ENCODE measurements at places on chromosomes 1 and 21.

GRCh38 chr1:160907976-160908375 is 23.0 kb upstream of the ITLN1 start:
- DNase-seq = no peak

DNA sequence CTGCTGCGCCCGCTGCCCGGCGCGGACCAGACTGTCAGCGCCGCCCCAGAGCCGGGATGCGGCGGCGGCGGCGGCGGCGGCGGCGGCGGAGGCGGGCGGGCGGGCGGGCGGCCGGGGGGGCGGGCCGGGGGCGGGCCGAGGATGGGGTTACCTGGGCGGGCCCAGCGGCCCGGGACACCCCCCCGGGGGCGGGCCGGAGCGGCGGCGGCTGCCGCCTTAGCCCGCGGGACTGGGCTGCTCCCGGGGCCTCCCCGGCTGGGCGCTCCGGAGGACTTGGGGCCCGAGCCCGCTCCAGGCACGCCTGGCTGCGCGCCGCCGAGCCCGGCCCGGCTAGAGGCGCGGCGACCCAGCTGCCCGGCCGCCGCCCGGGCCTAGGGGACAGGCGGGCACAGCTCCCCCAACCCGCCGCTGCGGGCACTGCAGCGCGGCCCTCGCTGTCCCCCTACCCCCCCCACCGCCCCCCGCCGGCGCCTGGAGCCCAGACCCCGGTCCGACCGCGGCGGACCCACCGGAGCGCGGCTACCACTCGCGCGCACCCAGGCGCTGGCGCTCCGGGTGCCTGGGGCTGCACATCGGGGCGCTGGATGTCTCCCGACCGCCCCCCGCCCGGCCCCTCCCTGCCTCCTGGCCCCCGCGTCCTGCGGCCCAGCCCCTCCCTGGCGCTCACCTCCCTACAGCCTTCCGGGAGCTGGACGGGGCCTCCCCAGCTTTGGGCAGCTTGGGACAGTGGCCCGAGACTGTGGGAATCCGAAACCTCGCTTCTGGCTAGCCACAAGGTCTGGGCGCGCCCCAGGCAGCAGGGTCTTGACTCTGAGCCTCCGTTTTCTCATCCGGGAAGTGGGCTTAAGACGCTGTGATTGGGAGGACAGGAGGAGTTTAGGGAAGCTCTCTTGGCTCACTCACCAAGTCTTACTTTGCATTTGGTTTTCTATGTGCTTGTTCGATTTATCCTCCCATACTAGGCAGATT is at the start of gene WNT4:
WNT4 (minus strand) TSS at position 33 of the 969 bp plus-strand sequence. CDS start 175 bp downstream, outside the sequence.
- DNase-seq = peak; percentile 9

- no peak for DNase-seq
These were observed 56.0 kb downstream of the ADARB1 start for GRCh38 chr21:45130324-45130774.

DNA sequence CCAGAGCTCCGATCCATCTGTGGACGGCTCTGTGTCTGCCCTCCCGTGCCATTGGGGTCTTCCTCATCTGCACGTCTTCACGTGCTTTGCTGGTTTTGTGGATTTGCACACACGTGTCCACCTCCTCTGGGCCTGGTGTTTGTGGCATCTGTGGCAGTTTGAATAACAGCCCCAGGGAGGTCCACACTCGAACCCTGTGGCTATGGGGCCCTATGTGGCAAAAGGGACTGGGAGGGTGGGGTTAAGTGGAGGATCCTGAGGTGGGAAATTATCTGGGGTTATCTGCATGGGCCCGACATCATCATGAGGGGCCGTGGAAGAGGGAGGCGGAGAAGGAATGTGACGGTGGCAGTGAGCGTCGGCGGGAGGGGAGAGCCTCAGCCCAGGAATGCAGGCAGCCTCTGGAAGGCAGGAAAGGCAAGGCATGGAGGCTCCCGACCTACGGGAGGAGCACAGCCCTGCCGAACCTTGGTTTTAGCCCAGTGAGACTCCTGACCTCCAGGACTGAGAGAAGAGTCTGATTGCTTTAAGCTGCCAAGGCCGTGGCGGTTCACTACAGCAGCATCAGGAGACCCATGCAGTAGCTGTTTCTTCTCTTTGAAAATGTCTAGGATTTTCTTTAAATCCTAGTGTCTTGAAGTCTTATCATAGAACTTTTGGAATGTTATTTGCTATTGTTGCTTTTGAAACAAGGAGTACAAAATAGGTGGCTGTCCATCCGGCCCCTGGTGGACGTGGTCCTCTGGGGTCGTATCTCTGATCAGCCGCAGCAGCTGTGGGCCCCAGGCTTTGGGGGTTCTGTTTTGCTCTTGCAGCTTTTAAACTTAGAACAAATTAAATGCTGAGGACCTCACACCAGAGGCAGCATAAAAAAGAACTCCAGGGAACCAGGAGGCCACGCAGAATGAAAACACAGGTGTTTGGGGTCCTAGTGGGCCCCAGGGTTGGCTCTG is 40.0 kb upstream of the LRRC3 start:
- no peak for DNase-seq

GRCh38 chr21:26709090-26709489 is 136.0 kb upstream of the CYYR1 start:
- no peak for DNase-seq

- DNase-seq = no peak
These were observed 400.7 kb downstream of the PLA2G4A start for GRCh38 chr1:187229496-187229895.

DNA sequence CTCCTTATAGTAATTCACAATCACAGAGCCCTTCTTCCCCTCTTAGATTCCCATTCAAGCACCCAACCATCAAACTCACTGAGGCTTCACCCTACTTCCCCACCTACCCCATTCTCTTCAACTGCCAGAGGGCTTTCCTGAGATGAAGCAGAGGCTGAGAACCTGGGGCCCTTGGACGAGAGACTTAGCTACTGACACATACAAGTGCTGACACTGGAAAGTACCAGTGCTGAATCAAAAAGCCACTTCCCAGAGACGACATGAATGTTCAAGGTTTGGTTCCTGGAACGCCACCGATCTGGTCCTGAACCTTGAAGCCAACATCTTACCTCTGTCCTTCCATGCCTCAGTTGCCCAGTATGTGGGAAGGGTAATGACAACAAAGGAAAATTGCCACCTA is 16.6 kb upstream of the RAP1A start:
- DNase-seq = no peak

- DNase-seq = no peak
These were observed 774 bp upstream of the ABL2 start for GRCh38 chr1:179230251-179230650.

DNA sequence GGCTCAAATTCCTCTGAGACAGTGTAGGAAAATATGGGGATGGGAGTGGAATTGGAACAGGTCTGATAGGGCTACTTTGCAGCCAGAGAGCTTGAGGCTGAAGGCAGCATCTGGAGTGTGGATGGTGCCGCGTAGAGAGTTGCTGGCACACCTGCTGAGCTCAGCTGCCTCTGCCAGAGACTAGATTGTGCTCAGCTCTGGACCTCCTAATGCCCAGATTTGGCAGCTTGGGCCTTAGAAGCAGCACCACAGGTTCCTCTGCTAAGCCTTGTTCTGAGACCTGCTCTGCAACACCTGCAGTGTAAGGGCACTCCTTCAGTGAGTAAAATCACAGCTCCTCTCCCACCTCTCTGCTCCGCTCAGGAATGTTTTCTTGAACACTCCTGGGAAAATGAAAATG is 23.3 kb downstream of the ACOT11 start:
- DNase-seq = no peak

GRCh38 chr1:161198194-161198896 is 509 bp downstream of the ADAMTS4 start:
- DNase-seq = no peak

- no peak for DNase-seq
These were observed 128.3 kb upstream of the HMGB4 start for GRCh38 chr1:33735624-33736023.

- DNase-seq = no peak
These were observed 157.9 kb upstream of the BACE2 start for GRCh38 chr21:41010101-41010435.

GRCh38 chr1:110007046-110007830 is 22.7 kb downstream of the AHCYL1 start:
- no peak for DNase-seq

- peak; percentile 2 for DNase-seq
These were observed 28.2 kb downstream of the TCEANC2 start for GRCh38 chr1:54081306-54082270.

DNA sequence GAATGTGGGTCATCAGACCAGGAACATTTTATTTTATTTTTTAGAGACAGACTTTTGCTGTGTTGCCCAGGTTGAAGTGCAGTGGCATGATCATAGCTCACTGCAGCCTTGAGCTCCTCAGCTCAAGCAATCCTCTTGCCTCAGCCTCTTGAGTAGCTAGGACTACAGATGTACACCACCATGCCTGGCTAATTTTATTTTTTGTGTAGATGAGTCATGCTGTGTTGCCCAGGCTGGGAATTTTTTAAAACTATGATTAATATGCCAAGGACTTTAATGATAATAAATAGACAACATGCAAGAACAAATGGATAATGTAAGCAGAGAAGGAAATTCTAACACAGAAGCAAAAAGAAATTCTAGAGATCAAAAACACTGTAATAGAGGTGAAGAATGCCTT is 142.4 kb downstream of the AK5 start:
- no peak for DNase-seq

DNA sequence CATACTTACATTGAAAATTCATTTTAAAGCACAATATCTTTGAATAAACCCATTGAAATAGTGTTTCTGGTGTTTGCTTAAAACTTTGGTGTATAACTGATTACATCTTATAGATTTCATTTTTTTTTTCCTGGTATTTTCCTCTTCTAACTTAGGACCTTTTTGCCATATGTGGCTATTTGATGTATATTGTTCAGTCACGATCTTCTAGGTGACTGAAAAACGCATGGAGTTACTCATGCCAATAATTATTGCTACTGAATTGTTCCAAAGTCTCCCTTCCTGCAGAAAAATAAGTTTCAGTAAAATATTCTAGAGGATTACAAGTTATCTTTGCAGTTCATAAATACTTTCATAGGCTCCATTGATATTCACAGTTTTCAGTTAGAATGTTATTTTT is 22.9 kb upstream of the C1orf105 start:
- DNase-seq = no peak

GRCh38 chr21:42421018-42421793 is 17.5 kb downstream of the UBASH3A start:
- no peak for DNase-seq

GRCh38 chr1:7408771-7409150 is 362.3 kb upstream of the VAMP3 start:
- DNase-seq = no peak
